ENCODE measurements at places on chromosomes 2 and 18.

- no peaks in the 10 kb centered on the region for H3K27me3 ChIP-seq
- H3K36me3 ChIP-seq, result no peaks in the 10 kb centered on the region
- DNase-seq, result no peak
Measured at GRCh38 chr2:3242747-3243369, 134.8 kb downstream of the EIPR1 start.

- no peaks in the 10 kb centered on the region for H3K4me1 ChIP-seq
- no peak for DNase-seq
- H3K27me3 ChIP-seq, result no peaks in the 10 kb centered on the region
- H3K27ac ChIP-seq, result no peak overlapping the region
- no peak overlapping the region for H3K4me3 ChIP-seq
Measured at GRCh38 chr18:48702346-48703027, 163.7 kb downstream of the CTIF start.

- H3K4me1 ChIP-seq, result peaks cover 6% of the 10 kb centered on the region
- H3K27ac ChIP-seq, result no peak overlapping the region
- H3K27me3 ChIP-seq, result no peaks in the 10 kb centered on the region
- peaks cover 79% of the 10 kb centered on the region for H3K36me3 ChIP-seq
- no peak overlapping the region for H3K4me3 ChIP-seq
- no peak for DNase-seq
Measured at GRCh38 chr2:86039178-86039962, 66.3 kb downstream of the POLR1A start.

DNA sequence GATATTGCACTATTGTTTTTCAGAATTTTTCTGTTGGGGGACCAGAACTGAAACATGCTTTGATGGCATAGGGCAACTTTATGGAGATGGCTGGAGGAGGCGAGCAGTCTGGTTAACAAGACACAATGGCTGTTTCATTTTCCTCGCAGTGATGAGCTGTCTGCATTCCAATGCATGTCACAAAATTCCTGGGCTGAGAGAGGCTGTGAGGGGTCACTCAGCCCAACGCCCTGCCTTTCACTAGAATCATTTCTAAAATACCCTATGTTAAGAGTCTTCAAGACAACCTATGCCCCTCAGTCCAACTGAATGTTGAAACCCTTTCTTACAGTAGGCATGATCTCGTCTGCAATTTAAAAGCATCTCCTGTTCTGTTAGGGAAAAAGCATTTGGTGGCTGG lies 1090.0 kb downstream of the BCL11A start:
- no peak for DNase-seq
- no peaks in the 10 kb centered on the region for H3K36me3 ChIP-seq
- H3K27ac ChIP-seq, result no peak overlapping the region
- no peaks in the 10 kb centered on the region for H3K27me3 ChIP-seq
- no peak overlapping the region for H3K4me3 ChIP-seq

GRCh38 chr18:65025756-65026155 lies 725.1 kb upstream of the CDH7 start:
- DNase-seq, result no peak
- H3K27me3 ChIP-seq, result no peaks in the 10 kb centered on the region
- no peak overlapping the region for H3K4me3 ChIP-seq
- H3K4me1 ChIP-seq, result no peaks in the 10 kb centered on the region
- H3K27ac ChIP-seq, result no peak overlapping the region

DNA sequence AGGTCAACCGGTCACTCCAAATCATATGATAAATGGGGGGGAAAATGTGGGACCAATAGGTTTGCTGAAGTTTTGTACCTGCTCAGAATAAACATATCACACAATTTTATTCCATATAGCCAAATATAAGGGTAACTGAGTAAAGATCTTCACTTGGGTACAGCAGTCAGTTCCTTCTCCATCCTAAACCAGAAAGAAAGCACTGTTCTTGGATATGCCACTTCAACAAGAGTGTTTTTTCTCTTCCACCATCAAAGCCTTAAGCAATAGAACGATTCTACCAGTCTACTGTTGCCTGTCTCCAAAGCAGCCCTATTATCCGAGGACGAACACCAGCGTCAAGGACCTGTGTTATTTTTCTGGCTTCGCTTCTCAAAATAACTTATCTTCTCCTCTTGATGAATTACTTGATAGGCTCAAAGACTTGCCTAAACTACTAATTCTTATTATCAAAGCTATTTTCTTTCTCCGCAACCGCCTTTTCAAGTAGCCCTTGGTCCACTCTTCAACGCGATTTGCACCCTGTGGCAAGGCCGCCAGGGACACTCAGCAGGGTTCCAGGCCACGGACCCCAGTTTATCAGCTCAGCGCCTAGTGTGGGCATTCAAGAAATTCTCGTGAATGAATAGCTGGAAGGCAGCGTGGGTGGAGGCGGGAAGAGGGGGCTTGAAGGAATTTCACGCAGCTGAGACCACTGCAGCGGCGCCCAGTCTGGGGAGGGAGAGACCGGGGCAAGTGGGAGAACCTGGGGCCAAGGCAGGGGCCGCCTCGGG lies 646 bp downstream of the ALS2 start:
- H3K4me3 ChIP-seq, result peak overlapping the region; percentile 68
- peaks cover 29% of the 10 kb centered on the region for H3K4me1 ChIP-seq
- H3K27ac ChIP-seq, result peak overlapping the region; percentile 53
- no peaks in the 10 kb centered on the region for H3K36me3 ChIP-seq
- DNase-seq, result no peak

DNA sequence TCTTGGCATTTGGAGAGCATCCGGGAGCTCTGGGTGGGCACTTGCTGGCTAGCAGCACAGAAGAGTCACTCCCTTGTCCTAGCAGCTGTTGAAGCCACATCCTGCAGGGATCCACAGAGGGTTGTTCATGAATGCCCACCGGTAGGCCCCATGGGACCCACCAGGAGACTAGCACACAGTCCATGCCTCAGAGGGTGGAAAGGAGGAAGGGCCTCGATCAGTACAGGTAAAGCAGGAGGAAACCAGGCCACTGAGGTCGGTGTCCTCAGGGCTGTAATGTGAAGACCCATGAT lies 205.8 kb downstream of the SEPTIN10 start:
- DNase-seq, result no peak
- no peaks in the 10 kb centered on the region for H3K27me3 ChIP-seq
- H3K27ac ChIP-seq, result no peak overlapping the region
- no peaks in the 10 kb centered on the region for H3K36me3 ChIP-seq

DNA sequence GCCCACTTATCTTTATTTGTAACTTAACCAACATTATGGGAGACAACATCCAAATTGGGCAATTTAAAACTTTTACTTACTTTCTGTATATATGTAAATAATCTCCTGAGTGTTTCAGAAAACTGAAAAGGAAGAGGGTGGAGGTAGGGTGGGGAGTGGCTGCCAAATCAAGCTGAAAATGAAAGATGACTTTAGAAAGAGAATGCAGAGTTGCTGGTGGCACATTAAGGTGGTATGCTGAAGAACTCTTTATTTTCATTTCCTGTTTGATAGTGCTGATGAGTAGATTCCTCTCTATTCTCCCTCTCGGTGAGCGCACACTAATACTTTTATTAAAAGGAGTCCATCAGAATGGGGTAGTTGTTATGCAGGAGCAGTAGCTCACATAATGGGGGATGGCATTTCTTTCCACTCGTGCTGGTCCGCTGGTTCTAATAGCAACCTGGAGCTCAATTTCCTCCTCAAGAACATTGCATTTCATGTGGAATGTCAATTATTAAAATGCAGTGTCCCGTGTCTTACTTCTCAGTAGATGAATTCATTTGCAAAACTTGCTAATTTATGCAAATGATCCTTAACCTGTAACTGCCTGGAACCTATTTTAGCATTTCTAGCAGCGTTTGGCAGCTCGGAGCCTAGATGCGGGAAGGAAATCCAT lies 466.9 kb upstream of the HNRNPA3 start:
- no peaks in the 10 kb centered on the region for H3K4me1 ChIP-seq
- H3K4me3 ChIP-seq, result no peak overlapping the region
- no peak overlapping the region for H3K27ac ChIP-seq
- H3K27me3 ChIP-seq, result peaks cover 3% of the 10 kb centered on the region
- DNase-seq, result no peak

- H3K4me1 ChIP-seq, result no peaks in the 10 kb centered on the region
- H3K36me3 ChIP-seq, result no peaks in the 10 kb centered on the region
- no peak overlapping the region for H3K27ac ChIP-seq
- H3K4me3 ChIP-seq, result no peak overlapping the region
- no peaks in the 10 kb centered on the region for H3K27me3 ChIP-seq
Measured at GRCh38 chr2:173555833-173556232, 201.2 kb downstream of the CDCA7 start.
